Fibroblast of skin of scalp (primary cell): ENCODE measurements at places on chromosomes 6 and 20.

- peak; percentile 50 for DNase-seq
These were observed 4.2 kb upstream of the NCR3 start for GRCh38 chr6:31597006-31597405.

DNA sequence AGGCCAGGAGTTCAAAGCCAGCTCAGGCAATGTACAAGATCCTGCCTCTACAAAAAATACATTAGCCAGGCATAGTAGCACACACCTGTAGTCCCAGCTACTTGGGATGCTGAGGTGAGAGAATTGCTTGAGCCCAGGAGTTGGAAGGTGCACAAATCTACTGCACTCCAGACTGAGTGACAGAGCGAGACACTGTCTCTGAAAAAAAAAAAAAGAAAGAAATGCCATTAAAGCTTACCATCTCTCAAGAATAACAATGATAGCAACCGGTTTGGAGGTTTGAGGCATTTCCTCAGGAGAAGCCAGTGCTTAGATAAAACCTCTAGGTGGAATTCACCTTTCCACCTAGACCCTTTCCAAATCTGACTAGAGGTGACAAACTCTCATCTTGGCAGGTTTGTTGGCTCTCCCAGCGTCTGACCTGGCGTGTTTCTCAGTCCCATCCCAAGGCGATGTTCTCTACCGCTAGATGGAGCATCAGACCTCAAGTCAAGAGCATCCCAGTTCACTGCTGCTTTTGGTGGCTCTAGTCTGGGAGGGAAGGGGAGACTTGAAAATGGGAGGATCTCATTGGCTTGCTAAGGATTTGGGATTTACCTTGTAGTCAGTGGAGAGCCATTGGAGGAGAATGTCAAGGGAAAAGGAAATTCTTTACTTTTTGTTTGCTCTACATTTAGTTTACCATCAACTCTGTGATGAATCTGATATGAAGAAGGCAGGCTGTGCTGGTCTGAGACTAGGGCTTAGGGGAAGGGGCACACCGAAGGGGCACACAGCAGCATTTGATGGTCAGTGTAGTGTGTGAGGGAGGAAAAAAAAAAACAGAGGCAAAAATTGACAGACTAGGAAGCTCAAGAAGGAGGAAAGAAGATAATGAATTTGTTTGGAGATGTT, 67.9 kb downstream of the NCOA7 start:
- DNase-seq = peak; percentile 67

GRCh38 chr6:52261229-52261628, 16.9 kb upstream of the IL17F start:
- peak; percentile 82 for DNase-seq

GRCh38 chr6:31794866-31795615, 511 bp downstream of the VARS1 start:
- DNase-seq = no peak

DNA sequence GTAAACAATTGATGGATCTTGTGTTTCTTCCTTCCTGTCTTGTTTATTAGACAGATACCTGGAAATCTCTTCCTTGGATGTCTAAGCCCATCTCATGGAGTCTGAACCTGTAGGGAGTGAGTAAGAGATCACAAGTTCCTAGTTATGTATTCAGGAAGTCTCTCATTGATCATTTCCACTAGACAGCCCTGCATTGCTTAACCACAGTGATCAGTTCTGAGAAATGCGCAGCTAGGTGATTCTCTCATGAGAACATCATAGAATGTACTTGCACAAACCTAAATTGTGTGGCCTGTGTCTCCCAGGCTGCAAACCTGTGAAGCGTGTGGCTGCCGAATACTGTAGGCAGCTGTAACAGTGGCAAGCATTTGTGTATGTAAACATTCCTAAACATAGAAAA, 39.1 kb downstream of the FAM120B start:
- DNase-seq = no peak

GRCh38 chr20:14845199-14846160, 508.1 kb upstream of the FLRT3 start:
- no peak for DNase-seq

- DNase-seq = no peak
These were observed 302.7 kb upstream of the PRDM1 start for GRCh38 chr6:105783333-105783935.

- DNase-seq = peak; percentile 43
These were observed 81.7 kb downstream of the FAM217A start for GRCh38 chr6:3997177-3997770.

GRCh38 chr6:38273325-38273724, 366.4 kb downstream of the BTBD9 start:
- peak; percentile 70 for DNase-seq

- DNase-seq = peak; percentile 77
These were observed 126.3 kb upstream of the NT5E start for GRCh38 chr6:85323435-85324040.

- DNase-seq = peak; percentile 66
These were observed 119.4 kb downstream of the TBX18 start for GRCh38 chr6:84645000-84645399.

GRCh38 chr20:1281279-1282057, 15.4 kb downstream of the SNPH start:
- no peak for DNase-seq

DNA sequence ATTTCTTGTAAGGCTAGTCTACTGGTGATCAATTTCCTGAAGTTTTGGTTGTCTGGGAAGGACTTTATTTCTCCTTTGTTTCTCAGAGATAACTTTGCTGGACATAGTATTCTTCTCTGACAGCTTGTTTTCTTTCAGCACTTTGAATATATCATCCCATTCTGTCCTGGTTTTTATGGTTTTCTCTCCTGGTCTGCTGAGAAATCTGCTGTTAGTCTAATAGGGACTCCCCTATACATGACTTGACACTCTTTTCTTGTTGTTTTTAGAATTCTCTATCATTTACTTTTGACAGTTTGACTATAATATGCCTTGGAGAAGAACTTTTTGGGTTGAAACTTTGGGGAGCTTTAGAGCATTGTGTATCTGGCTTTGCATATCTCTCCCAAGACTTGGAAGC, 112.5 kb downstream of the PRL start:
- DNase-seq = no peak

GRCh38 chr6:35796236-35796635, 887 bp downstream of the CLPS start:
- DNase-seq = no peak

- DNase-seq = peak; percentile 15
These were observed 508.4 kb upstream of the SULF2 start for GRCh38 chr20:48293671-48294070.

DNA sequence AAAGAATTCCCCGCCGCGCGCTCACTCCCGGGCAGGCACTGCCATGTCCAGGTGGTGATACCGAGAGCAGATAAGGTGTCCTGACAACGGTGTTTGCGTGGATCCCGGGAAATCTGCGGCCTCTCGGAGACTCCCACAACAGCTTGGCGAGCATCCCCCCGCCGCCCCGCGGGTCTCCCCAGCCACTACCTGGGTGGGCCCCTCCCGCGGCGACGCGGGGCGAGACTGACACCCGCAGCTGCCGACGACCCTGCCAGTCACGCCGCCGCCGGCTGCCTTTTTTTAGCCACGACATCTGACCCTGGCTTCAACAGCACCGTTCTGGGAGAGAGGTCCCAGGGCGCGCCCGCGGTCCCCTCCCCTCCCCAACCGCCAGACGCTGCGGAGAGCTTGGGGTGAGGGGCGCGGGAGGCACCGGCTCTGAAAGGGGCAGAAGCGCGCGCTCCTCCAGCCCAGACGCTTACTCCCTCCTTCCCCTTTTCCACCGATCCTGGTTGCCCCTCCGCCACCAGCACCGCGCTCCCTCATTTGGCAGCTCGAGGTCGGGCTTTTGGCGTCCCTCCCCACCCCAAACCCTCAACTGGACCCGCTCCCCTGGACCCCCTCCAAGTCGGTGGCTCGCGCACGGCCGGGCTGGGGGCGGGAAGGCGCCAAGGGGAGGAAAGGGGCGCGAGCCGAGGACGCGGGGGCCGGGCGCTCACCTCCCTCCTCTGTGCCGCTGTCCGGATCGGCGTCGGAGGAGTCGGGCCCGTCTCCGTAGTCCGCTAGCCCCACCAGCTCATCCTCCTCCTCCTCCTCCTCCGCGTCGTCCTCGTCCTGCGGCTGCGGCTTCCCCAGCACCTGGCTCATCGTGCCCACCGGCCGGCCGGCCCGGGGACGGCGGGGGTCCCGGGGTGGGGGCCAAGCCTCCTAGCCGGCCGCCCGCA, 665 bp downstream of the RRAGD start:
- no peak for DNase-seq

GRCh38 chr6:168275168-168275567, 44.4 kb downstream of the DACT2 start:
- no peak for DNase-seq

GRCh38 chr6:36751091-36751490, 53.5 kb downstream of the RAB44 start:
- DNase-seq = peak; percentile 29

- no peak for DNase-seq
These were observed 34.1 kb upstream of the PDE10A start for GRCh38 chr6:165697171-165697570.

GRCh38 chr20:5810800-5811422, 60.7 kb downstream of the SHLD1 start:
- DNase-seq = no peak

DNA sequence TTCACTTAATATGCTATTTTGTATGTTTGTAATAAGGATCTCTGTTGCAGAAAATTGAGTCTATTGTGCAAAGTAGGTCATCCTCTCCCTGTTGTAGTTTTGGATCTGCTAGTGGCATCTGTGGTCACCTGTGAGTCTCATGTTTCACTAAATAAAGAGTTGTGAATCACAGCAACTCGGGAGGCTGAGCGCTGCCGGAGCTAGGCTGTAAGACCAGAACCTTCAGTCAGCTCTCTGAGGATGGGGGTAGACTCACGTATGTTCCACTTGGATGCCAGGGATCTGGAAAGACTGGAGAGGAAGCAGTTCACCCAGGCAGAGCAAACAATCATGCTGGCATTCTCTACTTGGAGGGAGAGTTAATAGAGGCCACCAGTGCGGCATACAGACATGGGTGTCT, 187.3 kb upstream of the FOXA2 start:
- no peak for DNase-seq

GRCh38 chr6:7629321-7629720, 39.3 kb downstream of the SNRNP48 start:
- no peak for DNase-seq

DNA sequence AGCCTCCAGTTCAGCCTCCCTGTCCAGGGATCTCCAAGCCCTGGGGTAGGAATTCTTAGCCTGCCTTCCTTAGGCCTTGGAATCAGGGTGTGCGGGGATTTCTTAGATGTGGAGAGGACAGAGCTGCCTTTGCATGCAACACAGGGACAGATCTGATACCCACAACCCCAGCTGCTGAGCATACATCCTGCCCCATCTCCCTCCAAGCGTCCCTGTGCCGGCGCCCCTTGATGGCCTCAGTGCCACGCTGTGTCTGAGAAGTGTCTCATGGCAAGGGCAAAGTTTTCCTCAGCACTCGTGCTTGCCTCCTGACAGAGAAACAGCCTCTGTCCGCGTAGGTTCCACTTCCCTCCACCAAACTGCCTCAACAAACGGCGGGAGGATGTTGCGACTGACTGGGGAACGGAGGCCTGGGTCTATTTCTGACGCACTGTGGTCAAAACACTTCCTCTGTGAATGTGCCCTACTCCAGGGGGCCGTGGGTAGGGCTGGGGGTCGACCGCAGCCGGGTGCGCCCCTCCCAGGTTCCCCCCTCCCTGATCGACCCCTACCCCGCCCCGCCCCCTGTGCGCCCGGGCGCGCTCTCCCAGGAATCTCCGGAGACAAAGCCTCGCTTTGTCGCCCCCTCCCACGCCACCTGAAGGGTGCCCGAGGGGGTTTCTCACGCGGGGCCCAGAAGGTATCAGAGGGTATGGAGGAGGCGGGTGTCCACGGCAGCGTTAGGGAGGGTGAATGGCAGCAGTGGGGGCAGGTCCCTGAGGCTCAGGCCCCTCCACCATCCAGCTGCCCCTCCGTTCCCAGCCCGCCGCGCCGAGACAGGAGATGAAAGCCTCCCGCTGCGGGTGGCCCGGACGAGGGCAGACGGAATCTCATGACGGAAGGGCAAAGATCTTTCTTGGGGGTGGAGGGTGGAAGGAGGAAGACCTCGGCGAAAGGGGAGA, 806 bp downstream of the MICAL1 start:
- DNase-seq = no peak

DNA sequence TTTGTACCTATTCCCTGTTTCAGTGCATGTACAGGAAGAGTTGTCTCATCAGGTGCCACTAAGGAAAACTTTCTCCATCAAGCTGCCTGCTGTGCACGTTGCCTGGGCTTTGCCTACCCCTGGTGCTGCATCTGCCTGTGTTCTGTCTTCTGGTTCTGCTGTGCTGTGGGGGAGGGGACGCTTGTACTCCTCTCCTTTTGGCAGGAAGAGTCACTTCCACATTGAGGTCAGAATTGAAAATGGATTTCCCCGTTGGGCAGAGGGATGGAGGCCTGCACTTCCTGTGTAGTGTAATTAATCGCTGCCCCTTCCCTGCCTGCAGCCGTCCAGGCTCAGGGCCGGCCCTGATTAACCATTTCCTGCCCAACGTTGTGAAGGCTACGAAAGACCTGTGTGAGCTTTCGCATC, 153.3 kb downstream of the SCML4 start:
- DNase-seq = peak; percentile 42

DNA sequence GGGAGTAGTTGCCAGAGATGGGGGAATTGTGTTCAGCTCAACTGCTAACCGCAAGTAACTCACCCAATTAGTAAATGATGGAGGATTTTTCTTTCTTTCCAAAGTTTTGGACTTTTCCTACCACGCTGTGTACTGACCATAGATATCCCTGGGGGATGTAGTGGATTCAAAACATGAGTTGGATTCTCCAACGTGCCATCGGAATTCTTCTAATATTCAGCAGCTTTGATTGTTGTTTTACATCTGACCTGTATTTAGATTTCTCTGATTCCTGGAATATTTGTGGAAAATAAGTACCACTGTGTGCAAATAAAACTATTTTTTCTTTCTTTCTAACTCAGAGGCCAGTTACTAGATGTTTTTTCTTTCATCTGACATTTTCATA, 1.1 kb downstream of the CCDC170 start:
- peak; percentile 70 for DNase-seq

- no peak for DNase-seq
These were observed 156.1 kb upstream of the CITED2 start for GRCh38 chr6:139530561-139530960.

GRCh38 chr6:109174916-109175315, 79.6 kb downstream of the CEP57L1 start:
- DNase-seq = peak; percentile 79

- DNase-seq = no peak
These were observed 227.9 kb upstream of the IRAK1BP1 start for GRCh38 chr6:78639111-78640110.

GRCh38 chr6:12235341-12235740, 54.8 kb upstream of the EDN1 start:
- no peak for DNase-seq

- no peak for DNase-seq
These were observed 17.4 kb downstream of the CNBD2 start for GRCh38 chr20:35985806-35986205.
